AG09309 (cell line): ENCODE measurements at places on chromosomes 7 and 10.

GRCh38 chr7:25619963-25620799 is 391.9 kb upstream of the NPVF start:
- DNase-seq: no peak

DNA sequence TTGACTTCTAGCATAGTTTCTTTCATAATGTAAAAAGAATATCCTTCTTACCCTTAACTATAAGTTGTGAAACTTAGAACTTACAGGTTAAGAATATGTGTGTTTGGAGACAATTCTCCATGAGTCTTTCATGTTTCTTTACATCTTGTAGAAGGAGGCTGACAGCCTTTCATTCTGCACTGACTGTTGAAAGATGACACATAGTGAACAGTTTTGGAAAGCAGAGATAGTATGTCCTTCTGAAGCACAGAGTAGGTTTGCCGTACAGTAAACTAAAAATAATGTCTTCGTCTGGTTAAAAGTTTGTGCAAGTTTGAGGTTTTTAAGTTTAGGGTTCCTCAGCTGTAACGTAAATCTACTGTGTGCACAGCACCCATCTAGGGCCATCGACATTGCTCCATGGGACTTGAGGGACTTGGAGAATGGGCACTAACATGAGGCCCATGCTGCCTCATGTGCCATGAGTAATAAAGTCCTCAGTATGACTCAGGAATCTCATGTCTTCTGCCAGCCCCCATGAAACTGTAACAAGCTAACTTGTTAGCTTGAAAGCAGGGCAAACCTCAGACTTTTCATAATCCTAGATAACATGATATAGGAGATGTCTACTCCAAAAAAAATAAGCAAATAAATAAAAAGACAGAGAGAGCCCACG is 24.5 kb upstream of the ELAPOR2 start:
- no peak for DNase-seq

DNA sequence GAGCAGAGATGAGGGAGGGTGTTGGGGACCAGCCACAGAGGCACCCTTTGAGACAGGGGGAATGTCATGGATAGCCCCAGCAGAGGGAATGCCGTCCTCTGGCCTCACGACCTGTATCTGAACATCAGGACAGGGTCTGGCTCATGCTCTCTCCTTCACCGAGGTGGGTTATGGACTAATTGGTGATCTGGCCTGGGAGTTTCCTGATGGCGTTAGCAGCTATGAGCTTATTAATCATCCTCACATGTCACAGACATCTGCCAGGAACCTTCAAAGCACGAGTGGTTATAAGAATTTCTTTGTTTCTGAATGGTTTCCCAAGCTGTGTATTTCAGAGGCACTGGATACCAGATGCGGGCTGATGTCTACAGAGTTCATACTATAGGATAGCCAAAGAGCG is 6.9 kb downstream of the CPA4 start:
- DNase-seq: no peak

- no peak for DNase-seq
These were observed 51.2 kb upstream of the INHBA start for GRCh38 chr7:41754046-41754445.

DNA sequence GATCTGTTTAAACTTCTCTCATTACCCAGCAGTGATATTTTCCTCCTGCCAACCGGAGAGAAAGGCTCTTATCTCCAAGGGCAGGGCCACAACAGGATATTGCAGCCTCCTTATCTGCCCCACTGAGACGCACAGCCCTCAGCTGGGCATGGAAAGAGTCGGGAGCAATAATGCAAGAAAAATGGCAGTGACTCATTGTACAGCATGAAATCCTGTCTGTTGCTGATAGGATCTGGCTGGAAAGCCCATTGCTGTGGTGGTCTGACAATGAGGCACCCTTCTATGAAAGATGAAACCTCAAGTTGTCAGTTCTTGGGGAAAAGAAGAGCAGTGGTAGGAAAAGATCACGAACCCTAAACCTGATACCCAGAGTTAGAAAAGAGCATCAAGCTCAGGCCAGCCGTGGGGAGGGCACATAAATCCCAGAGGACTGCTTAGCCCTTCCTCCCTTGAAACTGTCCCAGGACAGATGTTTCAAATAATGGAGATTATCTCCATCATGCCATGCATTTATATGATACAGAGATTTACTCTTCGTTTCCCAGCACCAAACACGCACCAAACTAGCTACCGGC is 47.0 kb upstream of the FIGNL1 start:
- peak; percentile 11 for DNase-seq

DNA sequence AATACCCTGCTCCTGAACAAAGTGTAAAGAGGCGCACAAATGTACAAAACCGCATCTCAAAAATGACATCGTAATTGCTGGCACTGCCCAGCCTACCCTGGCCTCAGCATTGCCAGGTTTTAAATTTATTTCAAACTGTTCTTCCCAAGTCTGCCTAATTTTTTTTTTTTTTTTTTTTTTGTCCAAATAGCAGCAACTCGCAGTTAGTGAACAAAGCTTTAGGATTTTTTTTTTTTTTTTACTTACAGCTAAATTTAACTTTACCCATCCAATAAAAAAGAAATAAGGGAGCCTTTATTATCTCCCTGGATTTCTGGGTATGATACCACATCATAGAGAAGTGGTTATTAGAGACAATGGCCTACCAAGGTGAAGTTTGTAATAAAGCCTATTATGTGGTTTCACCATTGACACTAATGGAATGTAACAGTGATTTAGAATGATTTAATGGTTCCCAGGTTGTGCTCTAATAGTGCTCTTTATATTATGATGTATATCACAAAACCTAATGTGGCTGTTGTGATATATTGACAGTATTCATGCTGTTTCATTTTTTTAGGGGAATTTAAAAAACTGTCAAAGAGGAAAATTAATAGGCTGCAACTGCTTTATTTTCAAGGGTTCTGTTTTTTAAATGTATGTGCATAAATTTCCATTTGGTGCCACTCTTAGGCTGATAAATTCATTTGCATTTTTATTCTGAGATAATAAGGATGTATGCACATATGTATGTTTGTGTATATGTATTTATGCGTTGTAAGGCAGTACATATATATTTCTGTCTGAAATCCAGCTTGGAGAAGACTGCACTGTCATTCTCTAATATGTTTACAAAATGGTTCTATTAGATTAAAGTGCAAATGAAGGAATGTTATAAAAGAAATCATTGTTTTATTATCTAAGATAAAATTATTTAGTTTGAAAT is 309.0 kb downstream of the TFEC start:
- no peak for DNase-seq

- peak; percentile 67 for DNase-seq
These were observed 80.6 kb downstream of the ARHGAP21 start for GRCh38 chr10:24642921-24643678.

DNA sequence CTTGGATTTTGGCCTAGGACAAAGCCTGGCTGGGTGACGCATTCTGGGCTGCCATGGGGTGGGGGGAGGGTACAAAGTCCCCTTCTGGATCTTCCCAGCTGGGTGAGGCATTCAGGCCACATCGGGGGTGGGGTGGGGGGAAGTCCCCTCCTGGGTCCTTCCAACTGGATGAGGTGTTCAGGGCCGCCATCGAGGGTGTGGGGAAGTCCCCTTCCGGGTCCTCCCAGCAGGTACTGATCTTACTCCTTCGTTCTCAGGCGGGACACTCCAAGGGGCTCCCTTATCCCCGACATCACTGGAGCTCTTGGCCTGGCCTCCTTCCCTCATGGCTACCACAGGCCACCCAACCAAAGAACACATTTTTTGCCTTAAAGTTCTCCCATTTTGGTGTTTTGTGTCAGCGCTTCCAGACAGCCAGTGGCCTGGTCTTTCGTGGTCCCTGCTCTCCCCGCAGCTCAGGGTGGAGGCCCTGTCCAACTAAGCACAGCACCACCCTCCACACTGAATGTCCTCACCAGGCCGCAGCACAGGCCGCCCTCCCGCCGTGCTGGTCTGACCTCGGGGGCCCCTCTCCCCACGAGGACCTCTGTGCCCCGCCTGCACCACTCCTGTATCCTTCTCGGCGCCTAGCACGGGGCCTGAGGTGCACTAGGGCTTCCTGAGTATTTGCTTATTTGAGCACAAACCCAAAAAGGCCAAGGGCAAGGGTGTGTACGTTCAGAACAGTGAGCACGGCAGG is 38.5 kb downstream of the EN2 start:
- no peak for DNase-seq

- no peak for DNase-seq
These were observed 135.3 kb upstream of the MEOX2 start for GRCh38 chr7:15821484-15822427.

- no peak for DNase-seq
These were observed 95.2 kb upstream of the FAM133B start for GRCh38 chr7:92685136-92686042.

- no peak for DNase-seq
These were observed 31.8 kb upstream of the TMEM273 start for GRCh38 chr10:49220031-49220430.

DNA sequence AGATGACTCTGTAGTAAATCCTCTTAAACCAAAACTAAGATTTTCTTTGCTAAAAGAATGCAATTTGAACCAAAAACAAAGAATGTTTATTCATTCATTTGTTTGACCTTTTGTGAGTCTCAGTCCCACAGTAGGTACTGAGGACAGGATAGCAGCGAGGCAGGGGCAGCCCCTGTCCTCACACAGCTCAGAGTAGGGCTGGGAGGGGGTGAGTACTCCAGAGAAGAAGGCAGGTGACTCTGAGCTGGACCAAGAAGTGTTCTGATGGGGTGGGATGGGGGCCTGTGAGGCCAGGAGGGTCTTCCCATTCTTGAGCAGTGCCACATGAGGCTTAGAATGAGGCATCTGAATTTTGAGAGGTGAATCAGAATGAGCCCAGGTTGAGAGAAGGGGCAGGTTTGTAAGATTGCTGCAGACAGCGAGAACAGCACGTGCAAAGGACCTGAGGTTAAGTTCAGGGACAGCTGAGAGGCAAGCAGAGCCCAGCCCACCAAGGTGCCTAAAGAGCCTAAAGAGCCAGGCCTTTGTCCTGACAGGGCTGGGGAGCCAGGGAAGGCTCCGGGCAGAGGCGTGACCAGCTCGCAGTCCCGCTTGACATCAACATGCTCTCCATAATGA is 56.9 kb upstream of the CHST15 start:
- no peak for DNase-seq

DNA sequence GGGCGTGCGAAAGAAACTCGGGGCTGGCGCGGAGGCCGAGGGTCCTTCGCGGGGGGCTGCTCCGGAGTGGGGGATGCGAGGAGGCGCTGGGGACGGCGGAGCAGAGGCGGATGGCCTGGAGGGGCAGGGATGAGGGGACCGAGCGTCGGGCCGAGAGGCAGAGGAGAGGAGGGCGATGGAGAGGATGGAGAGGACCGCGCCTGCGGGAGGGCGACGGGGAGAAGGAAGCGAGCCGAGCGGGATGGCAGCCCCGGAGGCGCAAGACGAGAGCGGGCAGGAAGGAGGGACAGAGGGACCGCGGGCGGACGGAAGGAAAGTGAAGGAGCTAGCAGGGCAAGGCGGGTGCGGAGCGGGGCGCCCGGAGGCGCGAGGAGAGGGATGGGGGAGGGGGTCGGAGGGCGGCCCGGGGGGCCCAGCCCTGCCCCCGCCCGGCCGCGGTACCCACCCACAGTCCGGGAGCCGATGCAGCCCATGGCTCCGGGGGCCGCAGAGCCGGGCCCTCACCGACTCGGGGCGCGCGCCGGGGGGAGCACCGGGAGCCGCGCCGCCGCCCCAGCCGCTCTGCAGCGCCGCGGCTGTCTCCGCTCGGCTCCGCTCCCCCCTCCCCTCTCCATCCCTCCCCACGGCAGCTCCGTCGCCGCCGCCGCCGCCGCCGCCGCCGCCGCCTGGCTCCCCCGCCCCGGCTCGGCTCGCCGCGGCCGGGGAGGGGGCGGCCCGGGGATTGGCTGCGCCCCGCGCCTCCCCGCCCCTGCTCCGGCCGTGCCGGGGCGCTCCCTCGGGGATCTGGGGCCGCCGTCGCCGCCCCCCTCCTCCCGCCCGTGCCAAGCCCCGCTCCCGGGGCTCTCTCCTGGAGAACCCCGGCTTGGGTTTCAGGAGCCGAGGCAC is at the start of gene FAM131B:
Gene FAM131B (minus strand): TSS at position 583 of the 885 bp plus-strand sequence. CDS start 110 bp downstream, at position 473.
- DNase-seq: no peak

- no peak for DNase-seq
These were observed 42.2 kb downstream of the SLC13A1 start for GRCh38 chr7:123157606-123158005.

- no peak for DNase-seq
These were observed 10.1 kb downstream of the UNCX start for GRCh38 chr7:1242606-1243289.

GRCh38 chr10:33142295-33142694 is 184.3 kb upstream of the ITGB1 start:
- no peak for DNase-seq

GRCh38 chr7:29341156-29341555 is 146.6 kb downstream of the CHN2 start:
- no peak for DNase-seq

DNA sequence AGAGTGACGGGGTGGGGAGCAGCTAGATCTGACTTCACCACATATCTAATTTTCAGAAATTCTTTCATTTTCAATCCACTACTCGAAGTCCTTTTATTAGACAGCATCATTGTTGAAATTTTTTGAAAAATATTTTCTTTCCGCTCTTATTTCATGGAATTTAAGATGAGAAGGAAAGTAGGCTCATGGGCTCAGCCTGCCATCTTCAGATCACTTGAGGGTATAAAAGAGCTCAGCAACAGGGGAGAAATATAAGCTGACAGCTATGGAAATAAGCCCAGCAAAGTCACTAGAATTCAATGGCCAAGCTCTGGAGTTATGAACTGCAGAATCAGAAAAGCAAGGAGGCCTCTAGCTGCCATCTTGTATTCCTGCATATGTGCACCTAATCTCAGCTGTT is 389.1 kb downstream of the XPNPEP1 start:
- DNase-seq: no peak

DNA sequence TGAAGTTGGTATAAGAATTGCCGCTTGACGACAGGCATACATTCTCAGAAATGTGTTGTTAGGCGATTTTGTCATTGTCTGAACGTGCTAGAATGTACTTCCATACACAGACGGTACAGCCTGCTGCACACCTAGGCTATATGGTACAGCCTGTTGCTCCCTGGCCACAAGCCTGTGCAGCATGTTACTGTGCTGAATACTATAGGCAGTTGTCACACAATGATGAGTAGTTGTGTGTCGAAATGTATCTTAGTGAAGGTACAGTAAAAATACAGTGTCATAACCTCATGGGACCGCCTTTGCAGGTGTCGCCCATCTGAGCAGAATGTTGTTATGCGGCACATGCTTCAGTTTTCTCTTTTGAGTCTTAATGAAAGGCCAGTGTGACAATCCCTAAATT is 66.5 kb downstream of the SHH start:
- no peak for DNase-seq

GRCh38 chr7:85343484-85343883 is 156.6 kb upstream of the SEMA3D start:
- no peak for DNase-seq
